ENCODE measurements at places on chromosomes 3 and 15. TPM values are rescaled to one million over a fixed set of nuclear protein-coding genes. Genes with fewer than 3 reads are reported as not detected.

Gene AGBL1
- total RNA-seq = not detected

Gene TP63
- total RNA-seq = under 0.01 TPM

Gene LOXL1
- total RNA-seq = 64.3 TPM

Gene CDCP1
- 27.7 TPM for total RNA-seq

Gene SLCO3A1
- 4.2 TPM for total RNA-seq

Gene ARHGEF3
- 5.8 TPM for total RNA-seq

Gene RGMA
- 0.22 TPM for total RNA-seq

Gene IQCH
- total RNA-seq = 7.0 TPM

Gene MAPKBP1
- total RNA-seq = 32.2 TPM

Gene MRPL46
- 16.9 TPM for total RNA-seq

Gene IGSF11
- total RNA-seq = not detected

Gene TLR9
- under 0.01 TPM for total RNA-seq

Gene PLCL2
- 10.6 TPM for total RNA-seq
